Activated CD4-positive, alpha-beta T cell treated with anti-CD3 and anti-CD28 coated beads, Interleukin-2, amount 10 ng/mL, durations not matched to agents 7 days and 5 days (primary cell): ENCODE measurements at places on chromosomes 4 and X. TPM values are rescaled to one million over a fixed set of nuclear protein-coding genes. Genes with fewer than 3 reads are reported as not detected.

CAPN6 gene
- not detected for total RNA-seq

TBX22 gene
- not detected for total RNA-seq

- DNase-seq: no peak
Measured at GRCh38 chr4:102807345-102807744, 20.0 kb downstream of the UBE2D3 start.

- DNase-seq: no peak
Measured at GRCh38 chr4:64774626-64775025, 365.4 kb upstream of the TECRL start.

GRCh38 chr4:119592830-119593229, 35.8 kb downstream of the PDE5A start:
- DNase-seq: no peak

DNA sequence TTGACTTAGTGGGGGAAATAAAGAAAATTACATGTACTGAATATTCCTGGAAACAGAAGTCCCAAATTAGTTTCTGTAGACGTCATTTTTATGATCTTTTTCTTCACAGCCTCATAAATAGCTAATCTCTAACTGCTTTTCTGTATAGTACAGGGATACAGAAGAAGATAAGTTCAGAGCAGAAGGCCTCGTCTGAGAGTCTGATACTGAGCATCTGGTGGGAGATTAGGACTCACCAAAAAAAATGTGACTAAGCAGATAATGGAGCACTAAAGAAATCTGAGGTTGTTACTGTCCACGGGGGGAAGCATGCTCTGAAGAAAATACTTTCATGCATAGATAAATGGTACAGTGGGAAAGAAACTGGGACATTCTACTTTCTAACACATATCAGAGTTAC, 115.3 kb upstream of the TRPC5 start:
- no peak for DNase-seq

GRCh38 chr4:151266497-151266896, 10.5 kb upstream of the PRSS48 start:
- DNase-seq: no peak
